Left renal pelvis (tissue), 4 donors: ENCODE measurements at places on chromosomes 7 and 10. TPM values are rescaled to one million over a fixed set of nuclear protein-coding genes. Genes with fewer than 3 reads are reported as not detected.

The PNLIP gene
- polyA plus RNA-seq: not detected

The FRAT1 gene
- polyA plus RNA-seq: 4.1 TPM

GRCh38 chr7:71488308-71488707, 356.4 kb downstream of the GALNT17 start:
- DNase-seq: no peak

DNA sequence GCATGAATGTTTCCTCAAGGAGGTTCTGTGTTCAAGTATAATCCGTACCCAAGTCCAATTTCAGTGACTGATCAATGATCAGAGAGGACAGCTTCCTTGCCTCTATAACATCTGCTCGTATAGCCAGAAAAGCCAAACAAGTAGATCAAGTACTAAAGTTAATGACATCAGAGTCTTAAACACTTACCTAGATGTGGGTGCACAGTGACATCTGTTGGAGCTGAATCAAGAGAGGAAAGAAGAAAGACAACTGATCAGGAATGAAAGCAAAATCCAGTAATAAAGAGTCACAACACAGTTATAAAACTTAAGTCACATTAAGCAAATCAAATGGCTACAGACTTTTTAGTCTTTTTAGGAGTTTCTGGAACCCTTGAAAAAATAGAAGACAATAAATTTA, 236.5 kb downstream of the RELN start:
- no peak for DNase-seq

- peak; percentile 35 for DNase-seq
Observed at GRCh38 chr7:31633894-31634494, 53.0 kb upstream of the PPP1R17 start.

GRCh38 chr7:131027287-131027773, 293.3 kb upstream of the KLF14 start:
- DNase-seq: no peak

DNA sequence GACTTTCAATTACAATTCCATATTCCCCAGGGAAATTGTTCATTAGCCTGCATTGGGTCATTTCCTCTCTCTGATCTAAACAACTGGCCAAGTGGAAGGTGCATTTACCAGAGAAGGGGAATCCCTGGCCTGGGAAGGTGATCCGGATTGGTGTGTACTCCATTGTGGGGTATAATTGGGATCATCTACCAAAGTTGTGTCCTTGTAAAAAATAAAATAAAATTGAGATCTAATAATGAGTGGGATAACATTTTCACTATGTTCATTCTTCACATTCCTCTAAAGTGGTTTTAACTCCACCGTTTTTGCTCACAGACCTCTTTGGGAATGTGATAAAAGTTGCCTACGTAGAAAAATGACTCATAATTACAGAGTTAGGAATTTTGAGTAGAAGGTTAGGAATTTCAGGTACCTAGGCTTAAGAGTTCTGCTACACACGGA, 22.8 kb downstream of the ARL5B start:
- no peak for DNase-seq

DNA sequence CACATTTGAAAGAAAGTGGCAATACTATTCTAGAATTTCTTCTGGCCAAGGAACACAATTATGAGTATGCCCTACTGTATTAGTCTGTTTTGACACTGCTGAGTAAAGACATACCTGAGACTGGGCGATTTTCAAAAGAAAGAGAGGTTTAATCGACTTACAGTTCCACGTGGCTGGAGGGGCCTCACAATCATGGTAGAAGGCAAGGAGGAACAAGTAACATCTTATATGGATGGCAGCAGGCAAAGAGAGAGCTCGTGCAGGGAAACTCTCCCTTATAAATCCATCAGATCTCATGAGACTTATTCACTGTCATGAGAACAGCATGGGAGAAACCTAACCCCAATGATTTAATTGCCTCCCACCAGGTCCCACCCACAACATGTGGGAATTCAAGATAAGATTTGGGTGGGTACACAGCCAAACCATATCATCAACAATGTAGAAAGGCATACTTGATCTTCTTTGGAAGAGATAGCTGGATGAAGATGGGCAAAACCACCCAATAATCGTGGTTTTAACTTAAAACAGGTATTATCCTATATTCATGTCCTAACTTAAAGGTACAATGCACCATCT, 113.9 kb downstream of the ETV1 start:
- no peak for DNase-seq

GRCh38 chr7:7931626-7932025, 37.0 kb upstream of the GLCCI1 start:
- DNase-seq: no peak

- no peak for DNase-seq
Observed at GRCh38 chr7:157476201-157476600, 139.4 kb downstream of the DNAJB6 start.

DNA sequence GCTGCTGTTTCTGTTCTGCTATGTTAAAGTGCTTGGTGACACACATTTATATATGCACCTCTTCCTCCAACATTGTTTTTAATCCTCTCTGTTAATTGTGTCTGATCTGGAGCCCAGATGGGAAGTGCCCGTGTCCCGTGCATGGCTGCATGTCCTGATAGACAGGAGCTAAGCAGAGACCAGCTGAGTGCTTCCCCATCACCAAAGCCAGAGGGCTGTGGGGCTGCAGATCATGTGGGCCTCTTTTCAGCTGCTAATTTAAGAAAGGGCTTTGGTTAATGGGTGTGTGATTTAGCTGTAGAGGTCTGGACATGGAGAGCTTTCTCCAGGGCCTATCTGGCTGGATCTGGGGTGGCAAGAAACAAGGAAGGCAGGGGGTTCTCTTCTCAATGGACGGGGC, 96.5 kb upstream of the NPS start:
- DNase-seq: no peak

DNA sequence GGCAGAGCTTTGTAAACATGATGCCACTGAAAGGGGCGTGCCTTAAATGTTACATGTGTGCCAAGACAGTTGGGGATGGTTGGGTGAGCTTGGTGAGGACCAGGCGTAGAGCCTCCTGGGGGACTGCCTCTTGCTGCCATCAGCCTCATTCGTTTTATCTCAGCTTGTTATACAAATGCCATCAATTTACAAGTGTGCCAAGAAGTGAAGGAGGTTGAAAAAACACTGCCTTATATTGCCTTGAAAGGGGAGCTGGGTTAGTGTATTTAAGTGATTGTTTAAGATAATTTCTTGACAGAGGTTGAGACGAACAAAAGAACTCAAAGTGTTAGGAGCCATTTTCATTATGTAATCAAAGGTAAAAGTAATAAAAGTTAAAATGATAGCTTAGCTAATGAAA, 354.7 kb downstream of the PHTF2 start:
- DNase-seq: no peak

GRCh38 chr10:3096149-3096548, 28.8 kb downstream of the PFKP start:
- no peak for DNase-seq

The SH2D4B gene
- polyA plus RNA-seq: 0.14 TPM

DNA sequence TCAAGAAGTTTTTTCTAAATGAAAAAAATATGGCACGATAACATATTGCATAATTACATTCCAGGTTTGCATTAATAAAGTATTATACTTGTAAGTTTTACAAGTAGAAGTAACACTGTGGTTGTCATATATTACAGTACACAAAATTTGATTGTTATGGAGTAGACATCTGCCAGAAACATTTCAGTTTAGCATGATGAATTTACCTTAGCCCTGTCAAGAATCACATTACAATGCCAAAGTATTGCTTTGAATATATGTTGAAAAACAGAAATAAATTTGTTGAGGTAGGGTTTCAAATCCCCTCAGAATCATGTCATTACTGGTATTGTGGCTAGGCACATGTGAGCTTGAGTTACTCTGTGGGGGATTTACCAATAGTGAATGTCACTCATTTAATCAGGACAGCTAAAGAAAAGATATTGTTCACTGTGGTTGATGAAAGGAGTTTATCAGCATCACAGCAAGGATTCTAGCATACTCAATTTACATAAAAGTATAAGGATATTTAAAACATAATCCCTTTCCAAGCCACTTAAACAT, 112.1 kb downstream of the MDFIC start:
- DNase-seq: no peak

DNA sequence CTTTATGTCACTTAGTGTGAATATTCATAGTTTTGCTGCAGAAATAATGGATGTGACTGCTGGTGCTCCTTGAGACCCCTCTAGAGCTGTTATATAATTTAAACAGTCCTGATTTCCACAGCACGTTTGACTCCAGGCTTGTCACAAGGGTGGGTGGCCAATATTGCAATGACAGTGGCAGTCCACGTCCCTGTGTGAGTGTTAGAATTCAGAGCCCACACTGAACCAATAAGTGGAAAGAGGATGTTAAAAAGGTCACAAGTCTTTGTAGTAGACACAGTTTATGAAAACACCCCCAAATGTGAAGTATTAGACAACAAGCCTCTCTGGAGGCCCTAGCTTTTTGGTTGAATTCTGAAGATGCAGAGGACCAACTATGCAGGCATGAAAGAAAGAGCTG, 2.0 kb downstream of the PPP1R17 start:
- no peak for DNase-seq

GRCh38 chr10:69317175-69317604, 38.9 kb downstream of the HK1 start:
- no peak for DNase-seq

DNA sequence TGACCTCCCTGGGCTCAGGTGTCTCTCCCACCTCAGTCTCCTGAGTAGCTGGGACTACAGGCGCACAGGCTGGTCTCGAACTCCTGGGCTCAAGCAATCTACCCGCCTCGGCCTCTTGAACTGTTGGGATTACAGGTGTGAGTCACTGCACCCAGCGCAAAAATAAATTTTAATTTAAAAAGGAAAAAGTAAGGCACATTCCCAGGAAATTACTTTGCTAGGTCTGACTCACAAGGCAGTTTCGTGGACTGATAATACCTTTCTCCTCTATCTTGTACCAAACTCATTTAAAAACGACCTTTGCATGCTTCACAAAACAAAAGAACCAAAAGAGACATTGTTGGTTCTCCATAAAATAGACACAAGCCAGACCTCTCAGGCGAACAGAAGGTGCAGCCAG, 29.7 kb downstream of the PARP12 start:
- no peak for DNase-seq

The OPN1SW gene
- polyA plus RNA-seq: 1.3 TPM

The ANKIB1 gene
- 51.8 TPM for polyA plus RNA-seq

GRCh38 chr7:41711283-41712064, 8.6 kb upstream of the INHBA start:
- DNase-seq: no peak

DNA sequence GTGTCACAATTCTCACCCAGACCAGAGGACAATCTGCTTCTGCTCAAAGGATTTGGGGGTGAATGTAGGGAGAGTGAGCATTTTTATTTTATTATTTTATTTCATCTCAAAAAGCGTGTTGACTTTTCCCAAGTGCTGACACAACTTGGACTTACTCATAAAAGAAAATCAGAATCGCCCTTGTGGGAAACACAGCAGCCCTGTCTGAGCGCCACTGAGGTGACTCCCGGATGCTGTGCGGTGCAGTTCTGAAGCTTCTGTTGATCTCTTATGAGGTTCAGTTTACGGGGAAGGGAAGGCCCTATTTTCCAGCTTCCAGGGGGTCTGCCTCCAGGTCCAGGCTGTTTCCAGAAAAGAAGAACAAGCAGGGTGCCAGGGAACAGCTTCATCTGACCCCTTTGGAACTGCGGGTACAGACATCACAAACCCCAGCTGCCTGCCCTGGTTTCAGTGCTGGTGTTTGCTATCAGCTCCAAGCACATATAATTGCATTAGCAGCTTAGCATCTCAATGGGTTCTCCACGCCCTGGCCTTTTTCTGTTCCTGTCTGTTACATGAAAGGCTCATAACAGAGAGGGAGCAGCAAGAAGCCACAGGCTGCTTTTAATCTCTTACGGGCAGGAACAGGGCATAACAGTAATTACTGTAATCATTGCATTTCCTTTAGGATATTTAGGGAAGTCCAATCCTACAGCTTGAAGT, 52.4 kb downstream of the PARP12 start:
- no peak for DNase-seq

GRCh38 chr7:156527458-156527890, 113.1 kb upstream of the RNF32 start:
- no peak for DNase-seq

- DNase-seq: no peak
Observed at GRCh38 chr10:93315246-93315645, 166.9 kb downstream of the MYOF start.

- DNase-seq: no peak
Observed at GRCh38 chr7:116327752-116328151, 117.4 kb downstream of the TES start.

DNA sequence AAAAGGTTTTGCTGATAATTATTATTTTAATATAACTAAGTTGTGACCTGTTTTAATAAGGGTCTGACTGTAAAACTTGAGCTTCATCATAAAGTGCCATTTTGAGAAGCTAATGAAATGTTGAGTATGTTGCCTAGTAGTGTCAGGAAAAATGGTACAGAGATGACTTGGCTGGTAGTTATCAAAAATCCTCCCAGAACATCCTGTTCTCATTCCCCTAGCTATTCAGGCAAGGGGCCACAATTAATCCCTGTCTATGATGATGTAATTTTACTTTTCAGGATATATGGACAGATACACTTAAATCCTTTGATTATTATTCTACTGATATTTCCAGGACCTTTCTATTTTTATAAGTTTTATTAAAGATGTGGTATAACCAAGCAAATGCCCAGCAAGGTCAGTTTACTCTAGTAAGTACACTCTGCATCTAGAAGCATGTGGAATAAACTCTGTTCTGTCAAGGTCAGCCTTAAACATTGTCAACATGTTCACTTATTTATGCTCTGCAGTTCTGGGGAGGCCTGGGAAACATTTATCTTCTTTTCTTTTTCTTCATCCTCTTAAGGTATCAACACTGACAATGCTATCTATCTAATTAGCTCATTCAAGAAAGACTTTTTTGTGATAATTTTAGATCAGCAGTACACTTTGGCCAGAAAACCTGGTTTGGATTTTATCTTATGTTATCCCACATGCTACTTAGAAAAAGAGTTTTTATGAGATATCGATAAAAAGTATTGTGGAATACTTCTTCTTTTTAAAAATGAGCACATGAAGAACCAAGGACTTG, 32.1 kb downstream of the BTRC start:
- DNase-seq: no peak

DNA sequence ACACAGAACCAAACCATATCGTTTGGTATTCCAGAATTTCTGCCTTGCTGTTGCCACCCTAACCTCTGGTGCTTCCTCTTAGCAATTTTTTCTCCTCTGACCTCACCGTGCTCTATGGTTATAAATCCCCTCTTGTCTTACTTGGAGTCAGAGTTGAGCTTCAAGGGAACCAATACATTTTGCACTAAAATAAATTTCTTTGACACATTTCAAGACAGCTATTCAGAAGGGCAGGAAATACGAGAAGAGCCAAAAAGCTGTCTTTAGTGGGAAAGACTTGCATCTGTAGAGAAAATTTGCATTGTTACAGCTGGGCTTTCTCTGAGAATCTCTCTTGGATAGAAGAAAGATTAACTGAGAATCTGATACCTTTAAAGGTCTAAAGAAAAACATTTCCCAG, 14.5 kb upstream of the AKR1C2 start:
- DNase-seq: peak; percentile 22

The EN2 gene
- 0.18 TPM for polyA plus RNA-seq
